Activated CD4-positive, alpha-beta T cell treated with anti-CD3 and anti-CD28 coated beads, Interleukin-2, Interleukin-4, amounts not matched to agents 100 ng/mL and 50 ng/mL, durations not matched to agents 16 hours and 8 hours (primary cell): ENCODE measurements at places on chromosomes 16 and 17.

GRCh38 chr17:17216236-17216635, 10.1 kb upstream of the PLD6 start:
- no peak for DNase-seq

GRCh38 chr17:2459917-2460271, 51.8 kb downstream of the METTL16 start:
- DNase-seq, result peak; percentile 75

DNA sequence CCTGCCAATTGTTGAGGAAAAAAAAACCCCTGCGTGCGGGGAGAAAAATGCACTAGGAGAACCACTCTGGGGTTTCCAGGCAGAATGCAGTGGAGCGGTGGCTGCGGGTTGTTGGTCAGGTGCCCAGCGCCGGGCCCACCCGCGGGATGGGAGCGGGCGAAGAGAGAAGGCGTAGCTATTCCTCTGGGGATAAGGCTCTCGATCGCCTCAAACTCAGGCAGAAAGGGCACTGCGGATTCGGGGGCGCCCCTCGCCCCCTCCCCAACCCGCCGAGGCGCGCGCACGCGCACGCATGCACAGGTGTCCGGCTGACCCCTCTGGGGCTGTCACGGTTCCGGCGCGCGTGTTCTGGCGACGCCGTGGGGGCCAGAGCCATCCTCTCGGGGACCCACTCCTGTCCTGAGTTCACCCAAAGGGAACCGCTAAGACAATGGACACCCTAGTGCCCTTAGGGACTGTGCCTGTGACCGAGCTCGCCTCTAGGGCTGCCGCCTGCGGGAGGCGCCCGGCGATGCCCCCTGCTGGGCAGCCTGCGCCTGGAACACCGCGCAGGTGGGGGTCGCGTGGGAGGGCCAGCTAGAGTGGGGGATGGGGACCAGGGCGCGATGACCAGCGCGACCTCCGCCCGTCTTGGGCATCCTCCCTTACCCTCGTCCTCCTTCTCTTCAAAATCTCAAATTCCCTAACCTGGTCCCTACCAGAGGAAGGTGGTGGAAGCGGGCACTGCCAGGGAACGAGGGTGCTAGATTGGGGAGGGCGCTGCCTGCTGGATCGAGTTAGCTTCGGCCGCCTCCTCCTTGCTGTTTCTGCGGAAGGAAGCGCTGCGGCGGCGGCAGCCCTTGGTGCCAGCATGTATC, 14.4 kb upstream of the CBX8 start:
- peak; percentile 34 for DNase-seq

DNA sequence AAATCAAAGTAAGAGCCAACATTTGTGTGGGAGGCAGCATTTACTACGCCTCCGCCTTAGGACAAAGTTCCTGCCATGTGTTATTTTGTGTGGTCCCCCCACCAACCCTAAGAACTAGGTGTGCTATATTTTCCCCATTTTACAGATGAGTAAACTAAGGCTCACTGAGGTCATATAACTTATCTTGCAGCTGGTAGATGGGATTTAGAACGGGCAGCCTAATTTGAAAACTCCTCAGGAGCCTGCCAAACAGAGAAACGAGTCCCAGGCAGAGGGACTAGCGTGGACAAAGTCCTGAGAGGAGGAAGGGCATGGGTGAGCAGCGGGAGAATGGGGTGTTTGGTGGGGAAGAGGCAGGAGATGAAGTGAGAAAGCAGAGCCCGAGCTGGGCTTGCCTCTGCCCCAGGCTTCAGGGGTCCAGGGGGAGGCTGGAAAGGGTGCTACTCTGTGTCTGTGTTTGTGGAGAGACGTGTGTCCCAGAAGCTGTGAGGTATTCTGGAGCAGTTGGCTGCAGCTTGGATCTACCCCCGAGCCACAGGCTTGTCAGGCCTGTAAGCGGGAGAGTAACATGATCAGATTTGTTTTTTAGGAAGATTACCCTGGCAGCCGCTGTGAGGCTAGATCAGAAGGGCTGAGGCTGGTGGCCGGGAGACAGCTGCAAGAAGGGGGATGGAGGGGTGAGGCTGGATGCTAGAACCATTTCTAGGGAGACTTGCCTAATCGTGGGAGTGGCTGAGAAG, 5.0 kb downstream of the MLLT6 start:
- DNase-seq, result no peak

- no peak for DNase-seq
Measured at GRCh38 chr17:44932096-44932786, 15.3 kb downstream of the KIF18B start.

- DNase-seq, result no peak
Measured at GRCh38 chr17:39139161-39139511, 12.3 kb downstream of the PLXDC1 start.

DNA sequence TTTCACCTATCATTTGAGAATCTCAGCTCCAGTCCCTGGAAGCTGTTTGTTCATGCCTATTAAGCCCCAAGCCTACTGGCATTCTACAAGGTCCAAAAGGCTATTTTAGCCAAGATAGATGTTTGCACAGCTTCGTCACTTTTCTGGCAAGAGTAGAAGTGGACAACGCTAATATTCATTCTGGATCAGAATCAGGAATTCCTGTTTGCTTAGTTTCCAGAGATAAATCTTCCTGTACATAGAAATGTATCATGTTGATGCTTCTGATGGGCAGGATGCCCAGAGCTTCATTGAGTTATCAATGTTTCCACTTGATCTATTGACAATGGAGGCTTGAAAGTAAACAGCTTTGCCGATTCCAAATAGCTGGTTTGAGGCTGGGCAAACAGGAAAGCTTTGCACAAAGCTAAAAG, 260.7 kb upstream of the CA10 start:
- DNase-seq, result no peak

- no peak for DNase-seq
Measured at GRCh38 chr17:73645050-73645871, 1.0 kb upstream of the SDK2 start.

DNA sequence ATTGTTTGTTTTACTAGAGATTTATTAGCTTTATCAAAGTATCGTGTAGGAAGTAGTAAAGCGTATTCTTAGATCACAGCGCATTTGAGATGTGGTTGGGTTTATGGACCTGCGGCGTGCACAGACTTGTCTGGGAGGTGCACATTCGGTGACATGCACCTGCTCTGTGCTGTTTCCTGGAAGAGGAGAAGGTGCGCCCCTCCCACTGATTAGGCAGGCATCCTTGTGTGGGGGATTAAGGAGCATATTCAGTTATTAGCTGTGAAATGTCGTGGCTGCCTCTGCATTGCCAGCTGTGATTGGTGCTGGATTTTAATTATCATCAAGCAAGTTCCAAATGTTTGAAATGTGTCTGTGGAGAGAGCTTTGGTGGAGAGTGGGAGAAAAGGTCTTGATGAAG, 903.8 kb upstream of the RBFOX1 start:
- no peak for DNase-seq

- DNase-seq, result no peak
Measured at GRCh38 chr16:23121024-23121423, 28.2 kb downstream of the USP31 start.

DNA sequence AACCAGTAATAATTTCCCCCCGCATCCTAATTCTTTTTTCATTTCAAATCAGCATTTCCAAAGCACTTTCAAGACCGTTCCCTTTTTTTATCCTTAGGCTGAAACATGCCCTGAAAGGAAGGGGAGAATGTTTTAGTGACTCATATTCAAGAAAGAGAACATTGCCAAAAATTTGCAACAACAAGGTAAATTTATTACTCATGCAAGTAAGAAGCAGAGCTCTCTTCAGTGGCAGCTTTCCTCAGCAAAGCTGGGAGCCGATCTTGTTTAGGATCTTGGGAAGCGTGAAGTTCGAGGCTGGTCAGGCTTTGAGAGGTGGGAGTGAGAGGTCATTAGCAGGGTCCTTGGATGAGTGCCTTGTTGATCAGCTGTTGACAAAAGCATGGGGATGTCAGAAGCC, 129.5 kb downstream of the PRKCA start:
- DNase-seq, result no peak

- no peak for DNase-seq
Measured at GRCh38 chr16:30947859-30948666, 805 bp upstream of the ORAI3 start.

DNA sequence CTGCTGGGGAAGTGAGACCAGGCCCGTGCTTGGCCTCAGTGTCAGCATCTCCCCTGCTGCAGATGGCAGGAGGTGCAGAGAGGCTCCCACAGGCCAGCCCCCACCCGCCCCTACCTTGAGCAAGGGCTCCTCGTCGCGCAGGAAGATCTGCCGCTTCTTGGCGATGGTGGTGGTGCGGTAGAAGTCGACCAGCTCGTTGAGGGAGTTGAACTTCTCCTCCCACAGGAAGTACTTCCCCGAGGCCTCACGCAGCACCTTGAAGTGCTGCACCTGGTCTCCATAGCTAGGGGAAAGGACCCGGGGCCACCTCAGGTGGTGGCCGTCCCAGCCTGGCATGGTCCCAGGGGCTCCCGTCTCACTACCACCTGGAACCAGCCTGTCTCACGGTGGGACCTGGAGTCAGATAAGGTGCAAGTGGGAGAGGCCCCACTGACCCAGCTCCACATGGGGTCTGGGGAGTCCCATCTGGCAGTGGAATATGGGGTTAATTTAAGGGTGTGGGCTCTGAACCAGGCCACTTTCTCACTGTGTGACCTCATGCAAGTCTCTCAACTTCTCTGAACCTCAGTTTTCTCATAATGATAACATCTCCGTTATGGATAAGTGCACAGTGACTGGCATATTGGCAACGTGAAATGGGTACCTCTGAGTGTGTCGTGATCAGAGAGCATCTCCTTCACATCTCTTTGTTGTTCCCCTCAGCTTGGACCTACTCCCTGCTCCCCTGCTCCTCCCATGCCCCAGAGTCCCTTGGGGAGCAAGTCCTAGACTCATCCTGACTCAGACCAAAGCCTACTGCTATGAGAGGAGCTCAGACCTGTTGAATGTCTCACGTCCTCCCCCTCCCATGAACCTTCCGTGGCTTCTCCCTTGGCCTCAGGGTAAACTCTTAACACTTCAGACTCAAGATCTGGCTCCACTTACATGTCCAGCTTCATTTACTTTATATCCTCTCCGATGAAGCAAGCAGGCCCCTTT, 19.8 kb upstream of the FAM83G start:
- DNase-seq, result no peak

DNA sequence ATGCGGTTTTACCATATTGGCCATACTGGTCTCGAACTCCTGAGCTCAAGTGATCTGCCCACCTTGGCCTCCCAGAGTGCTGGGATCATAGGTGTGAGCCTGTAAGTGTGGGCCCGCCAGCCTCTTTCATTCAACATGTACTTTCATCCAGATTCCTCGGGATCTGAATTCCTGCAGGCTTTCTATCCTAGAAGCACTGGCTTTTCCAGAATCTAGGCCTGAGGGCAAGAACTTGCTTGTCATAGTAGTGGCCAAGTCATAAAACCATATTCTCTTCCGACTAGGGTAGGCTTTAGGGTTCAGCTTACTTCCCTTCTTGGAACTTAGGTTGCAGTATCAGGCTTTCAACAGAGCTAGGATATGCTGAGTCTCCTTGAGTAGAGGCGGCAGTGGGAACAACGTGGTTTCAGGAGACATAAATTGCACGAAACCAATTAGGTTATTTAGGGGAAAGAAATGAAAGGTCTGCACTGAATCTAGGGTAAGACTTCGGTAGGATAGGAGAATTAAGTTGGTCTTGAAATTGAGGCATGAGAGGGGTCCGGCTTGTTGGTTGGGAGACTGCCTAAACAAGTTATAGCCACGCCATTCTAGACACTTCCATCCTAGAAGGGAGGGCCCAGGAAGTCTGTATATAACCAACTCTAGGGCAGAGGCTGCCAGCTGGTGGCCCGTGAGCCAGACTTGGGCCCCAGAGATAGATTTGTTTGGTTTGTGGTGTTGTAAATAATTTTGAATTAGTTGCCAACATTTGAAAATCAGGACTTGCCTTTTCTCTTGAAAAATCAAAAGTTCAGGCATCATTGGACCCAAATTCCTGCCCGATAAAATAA, 15.6 kb downstream of the SLC7A6 start:
- DNase-seq, result no peak

DNA sequence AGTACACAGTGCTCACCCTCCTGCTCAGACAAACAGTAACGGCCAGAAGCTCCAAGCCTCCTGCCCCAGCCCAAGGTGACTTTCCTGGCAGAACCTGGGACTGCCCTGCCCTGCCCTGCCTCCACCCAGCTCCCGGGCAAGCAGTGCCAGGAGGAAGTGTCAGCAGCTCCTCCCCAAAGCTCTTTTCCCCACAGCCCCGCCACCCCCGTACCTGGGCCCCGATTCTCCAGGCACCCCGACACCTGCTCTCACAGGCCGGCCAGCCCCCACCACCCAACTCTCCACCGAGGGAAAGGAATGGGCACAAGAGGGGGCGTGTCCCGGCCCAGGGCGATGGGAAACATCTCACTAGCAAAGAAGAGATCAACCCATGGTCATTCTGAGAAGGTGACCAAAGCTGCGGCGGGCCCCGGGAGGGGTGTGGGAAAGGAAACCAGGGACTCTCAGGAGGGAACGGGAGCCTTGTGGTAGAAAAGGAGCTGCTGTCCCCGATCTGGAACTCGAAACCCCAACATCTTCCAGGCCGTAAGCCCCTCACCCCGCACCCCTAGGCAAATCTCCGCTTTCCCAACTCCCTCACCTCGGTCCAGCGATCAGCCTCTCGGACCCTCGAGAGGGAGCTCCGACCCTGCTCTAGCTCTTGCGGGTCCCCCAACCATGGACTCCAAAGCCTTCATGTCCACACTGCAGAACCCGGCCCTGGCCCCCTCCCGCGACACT, 1.2 kb downstream of the BCAR1 start:
- DNase-seq, result no peak

DNA sequence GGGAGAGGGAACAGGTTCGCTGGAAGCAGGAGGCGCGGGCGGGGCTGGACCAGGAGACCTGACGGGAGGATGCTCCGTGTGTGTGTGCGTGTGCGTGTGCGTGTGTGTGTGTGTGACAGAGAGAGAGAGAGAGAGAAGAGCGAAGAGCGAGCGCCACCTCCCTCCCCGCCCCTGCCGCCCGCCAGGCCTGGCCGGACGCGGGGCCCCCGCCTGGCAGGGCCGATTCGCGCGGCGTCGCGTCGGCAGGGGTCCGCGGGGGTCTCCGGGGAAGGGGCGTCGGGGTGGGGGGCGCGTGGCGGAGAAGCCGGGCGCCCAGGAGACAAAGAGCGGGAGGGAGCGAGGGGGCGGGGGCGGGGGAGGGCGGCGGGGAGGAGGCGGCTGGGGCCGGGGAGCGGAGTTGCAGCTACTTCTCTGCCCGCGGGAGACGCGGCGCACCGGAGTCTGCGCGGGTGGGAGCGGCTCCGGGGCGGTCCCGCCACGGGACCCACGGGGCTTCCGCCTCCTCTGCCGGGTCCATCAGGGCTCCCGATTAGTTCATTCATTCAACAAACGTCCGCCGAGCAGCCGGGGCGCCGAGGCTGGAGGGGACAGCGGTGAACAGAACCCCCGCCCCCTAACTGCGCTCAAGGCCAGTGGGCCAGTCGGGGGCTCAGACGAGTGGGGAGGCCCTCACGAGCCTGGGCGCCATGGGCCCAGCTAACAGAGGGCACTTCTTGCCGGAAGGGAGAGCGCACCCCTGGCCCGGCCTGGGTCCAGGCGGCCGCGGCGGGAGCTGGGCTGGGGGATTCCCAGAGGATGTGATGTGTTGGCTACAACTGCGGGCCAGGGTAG, at the start of gene SAMD14:
Gene SAMD14, minus strand, starts transcription at position 433 of the 831 bp plus-strand sequence. CDS start 5,201 bp downstream, outside the sequence.
- no peak for DNase-seq
